ENCODE measurements at places on chromosomes 5 and 9.
A peak's percentile ranks its signal among the peaks of the same experiment; 100 is the strongest.

DNA sequence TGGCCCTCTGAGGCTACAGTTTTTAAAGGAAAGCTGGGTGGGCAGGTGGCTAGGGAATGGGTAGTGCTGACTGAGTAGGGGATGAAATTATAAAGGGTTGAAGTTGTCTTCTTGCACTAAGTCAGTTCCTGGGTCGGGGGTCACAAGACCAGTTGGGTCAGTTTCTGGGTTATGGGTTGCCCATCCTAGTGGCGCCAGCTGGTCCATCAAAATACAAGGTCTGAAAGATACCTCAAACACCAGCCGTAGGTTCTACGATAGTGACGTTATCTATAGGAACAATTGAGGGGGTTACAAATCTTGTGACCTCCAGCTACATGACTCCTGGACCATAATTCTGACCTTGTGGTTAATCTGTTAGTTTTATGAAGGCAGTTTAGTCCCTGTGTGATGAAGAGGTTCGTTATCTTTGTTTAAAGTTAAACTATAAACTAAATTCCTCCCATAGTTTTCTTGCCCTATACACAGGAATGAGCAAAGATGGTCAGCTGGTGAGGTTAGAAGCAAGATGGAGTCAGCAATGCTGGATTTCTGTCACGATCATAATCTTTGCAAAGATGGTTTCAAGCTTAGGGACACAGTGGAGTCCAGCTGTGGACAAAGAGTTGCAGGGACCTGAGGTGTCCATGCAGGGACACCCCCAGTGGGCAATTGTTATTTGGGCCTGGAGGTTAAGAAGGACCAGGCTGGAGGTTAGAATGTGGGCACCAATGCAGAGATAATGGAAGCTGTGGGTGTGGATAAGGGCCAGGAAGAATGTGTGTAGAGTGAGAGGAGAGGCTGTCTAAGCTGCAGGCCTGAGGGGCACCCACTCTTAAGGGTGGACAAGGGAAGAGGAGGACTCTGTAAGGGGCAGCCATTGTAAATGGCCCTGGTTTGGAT, 14.0 kb upstream of the CREBRF start:
- DNase-seq: no peak

- no peak for DNase-seq
Measured at GRCh38 chr5:113042491-113043243, 66.1 kb downstream of the DCP2 start.

- no peak for DNase-seq
Measured at GRCh38 chr9:122475717-122476116, 2.0 kb downstream of the OR1J1 start.

DNA sequence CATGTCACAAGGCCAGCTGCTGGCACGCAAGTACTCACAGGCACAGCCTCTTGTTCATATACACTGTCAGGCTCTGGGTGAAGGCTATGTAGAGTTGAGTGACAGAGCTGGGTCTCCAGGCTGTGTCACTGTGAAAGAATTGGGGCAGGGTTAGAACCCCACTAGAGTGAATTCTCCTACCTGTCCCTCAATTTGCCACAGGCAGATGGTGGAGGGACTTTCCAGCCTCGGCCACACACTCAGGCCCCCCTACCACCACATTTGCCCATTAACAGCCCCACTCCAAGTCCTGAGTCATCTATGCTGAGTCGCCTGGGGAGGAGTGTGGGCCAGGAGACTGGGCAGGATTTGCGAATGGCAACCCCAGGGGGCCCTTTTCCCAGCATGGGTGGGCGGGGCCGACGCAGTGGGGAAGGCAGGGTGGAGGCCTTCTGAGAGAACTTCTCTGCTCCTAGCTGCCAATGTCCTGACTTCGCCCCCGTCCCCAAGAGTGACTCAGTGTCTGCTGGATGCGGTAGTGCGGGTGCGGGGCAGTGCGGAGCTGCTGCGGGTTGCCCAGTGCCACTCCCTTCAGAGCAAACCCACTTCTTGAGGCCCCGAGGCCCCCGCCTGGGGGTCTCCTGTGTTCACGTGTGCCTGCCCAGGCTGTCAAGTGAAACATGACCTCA, 50.3 kb upstream of the PSD2 start:
- DNase-seq: no peak

DNA sequence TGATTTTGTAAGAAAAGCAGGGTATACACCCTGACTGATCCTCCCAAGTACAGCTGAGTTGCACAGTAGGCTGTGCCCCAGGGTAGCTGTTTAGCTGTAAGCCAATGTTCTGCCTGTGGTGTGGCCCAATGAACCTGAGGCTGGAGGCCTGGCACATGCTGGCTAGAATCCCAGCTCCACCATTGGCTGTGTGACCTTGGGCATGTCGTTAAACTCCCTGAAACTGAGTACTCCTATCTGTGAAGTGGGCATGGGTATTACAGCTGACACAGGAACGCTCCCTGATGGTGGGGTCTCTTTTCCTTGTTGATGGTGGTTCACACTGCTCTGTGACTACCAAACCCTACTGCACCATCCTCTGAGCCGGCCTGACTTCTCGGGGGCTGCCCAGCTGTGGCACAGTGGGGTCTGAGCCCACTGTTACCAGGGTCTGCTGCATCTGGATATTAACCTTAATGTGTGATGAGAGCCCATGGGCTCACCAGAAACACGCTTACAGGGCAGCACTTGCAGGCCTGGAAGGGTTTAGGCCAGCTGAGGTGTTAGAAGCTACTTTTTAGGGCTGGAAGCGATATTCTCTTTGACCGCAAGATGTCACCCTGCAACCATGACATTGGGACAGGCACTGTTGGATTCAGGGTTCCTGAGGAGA, 7.0 kb upstream of the GADD45G start:
- DNase-seq: peak; percentile 40

DNA sequence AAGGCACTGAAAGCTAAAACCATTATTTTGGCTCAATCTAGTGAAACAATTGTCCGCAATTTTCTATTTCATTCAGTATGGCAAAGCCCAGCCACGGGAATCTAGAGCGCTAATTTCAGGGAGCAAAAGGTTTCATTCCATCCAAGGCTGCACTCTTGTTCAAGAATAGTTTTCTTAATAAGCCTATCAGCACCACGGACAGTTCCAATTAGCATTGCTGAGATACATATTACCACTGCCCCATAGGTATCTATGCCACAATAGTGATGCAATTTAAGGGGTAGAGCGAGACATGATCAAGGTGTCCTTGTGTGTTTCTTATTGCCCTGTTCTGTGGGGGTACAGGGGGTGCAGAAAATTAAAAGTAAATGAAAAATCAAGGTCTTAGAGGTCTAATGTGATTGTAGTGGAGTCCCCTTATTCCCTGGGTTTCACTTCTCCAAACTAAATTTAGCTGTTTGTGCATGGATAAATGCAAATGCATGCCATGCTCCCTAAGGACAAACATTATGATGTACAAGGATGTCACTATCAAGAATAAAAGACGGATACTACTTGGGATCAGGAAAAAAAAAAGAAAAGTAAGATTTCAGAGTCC, 45.5 kb downstream of the SPOCK1 start:
- DNase-seq: no peak

DNA sequence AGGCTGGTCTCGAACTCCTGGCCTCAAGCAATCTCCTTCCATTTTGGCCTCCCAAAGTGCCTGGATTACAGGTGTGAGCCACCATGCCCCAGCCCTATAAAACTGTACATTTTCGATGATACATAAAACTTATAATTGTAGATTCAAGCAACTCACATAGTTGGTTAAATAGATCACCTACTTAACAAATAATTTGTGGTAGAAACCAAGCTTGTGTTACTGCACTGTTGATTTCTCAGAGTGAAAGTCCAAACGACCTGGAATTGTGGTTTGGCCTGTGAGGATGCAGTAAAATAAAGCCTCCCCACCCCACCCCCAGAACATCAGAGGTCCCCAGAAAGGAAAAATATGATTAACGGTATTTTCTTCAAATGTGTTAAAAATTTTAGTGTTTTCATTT, 92.7 kb downstream of the TRIO start:
- DNase-seq: no peak

DNA sequence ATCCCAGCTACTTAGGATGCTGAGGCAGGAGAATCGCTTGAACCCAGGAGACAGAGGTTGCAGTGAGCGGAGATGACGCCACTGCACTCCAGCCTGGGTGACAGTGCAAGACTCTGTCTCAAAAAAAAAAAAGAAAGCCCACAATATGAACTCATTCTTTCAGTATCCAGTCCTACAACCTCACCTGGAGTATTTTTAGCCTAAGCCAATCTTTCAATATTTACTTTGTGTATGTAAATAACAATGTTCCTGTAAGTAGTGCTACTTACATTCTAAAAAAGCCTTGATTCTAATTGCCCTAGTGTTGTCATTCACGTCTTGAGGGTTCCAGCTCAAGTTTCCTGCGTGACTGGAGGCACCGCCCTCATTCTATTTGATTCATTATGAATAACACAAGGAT, 62.0 kb downstream of the BHMT start:
- no peak for DNase-seq

GRCh38 chr9:132031467-132032237, 48.0 kb downstream of the MED27 start:
- no peak for DNase-seq

DNA sequence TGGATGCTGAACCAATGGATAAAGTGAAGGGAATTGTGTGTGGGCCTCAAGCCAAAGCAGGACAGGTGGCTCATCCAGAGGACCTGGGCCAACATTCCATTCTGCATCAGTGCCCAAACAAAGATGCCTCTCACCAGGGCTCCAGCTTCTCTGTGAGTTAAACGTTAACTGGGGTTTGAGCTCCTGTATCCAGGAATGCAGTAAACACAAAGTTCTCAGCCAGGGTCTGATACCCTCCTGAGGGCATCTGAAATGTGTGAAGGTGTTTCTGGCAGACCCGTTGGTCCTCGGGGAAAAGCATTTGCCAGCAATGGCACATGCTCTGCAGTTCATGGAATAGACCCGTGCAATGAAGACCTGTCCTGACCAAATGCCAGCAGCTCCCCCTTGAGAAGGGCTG, 33.9 kb upstream of the AOPEP start:
- DNase-seq: no peak

DNA sequence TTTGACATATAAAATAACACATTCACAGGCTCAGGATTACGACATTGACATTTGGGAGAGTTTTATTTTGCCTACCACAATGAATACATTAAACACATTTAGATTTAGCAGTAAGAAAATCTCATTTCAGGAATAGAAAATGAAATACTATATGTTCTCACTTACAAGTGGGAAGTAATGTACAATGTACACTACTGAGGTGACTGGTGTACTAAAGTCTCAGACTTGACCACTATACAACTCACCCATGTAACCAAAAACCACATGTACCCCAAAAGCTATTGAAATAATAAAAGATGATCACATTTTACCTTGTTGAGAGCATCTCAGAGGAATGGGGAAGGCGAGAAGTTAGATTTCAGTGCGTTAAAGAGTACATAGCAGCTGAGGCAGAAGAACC, 1202.4 kb upstream of the SEMA6A start:
- DNase-seq: no peak

DNA sequence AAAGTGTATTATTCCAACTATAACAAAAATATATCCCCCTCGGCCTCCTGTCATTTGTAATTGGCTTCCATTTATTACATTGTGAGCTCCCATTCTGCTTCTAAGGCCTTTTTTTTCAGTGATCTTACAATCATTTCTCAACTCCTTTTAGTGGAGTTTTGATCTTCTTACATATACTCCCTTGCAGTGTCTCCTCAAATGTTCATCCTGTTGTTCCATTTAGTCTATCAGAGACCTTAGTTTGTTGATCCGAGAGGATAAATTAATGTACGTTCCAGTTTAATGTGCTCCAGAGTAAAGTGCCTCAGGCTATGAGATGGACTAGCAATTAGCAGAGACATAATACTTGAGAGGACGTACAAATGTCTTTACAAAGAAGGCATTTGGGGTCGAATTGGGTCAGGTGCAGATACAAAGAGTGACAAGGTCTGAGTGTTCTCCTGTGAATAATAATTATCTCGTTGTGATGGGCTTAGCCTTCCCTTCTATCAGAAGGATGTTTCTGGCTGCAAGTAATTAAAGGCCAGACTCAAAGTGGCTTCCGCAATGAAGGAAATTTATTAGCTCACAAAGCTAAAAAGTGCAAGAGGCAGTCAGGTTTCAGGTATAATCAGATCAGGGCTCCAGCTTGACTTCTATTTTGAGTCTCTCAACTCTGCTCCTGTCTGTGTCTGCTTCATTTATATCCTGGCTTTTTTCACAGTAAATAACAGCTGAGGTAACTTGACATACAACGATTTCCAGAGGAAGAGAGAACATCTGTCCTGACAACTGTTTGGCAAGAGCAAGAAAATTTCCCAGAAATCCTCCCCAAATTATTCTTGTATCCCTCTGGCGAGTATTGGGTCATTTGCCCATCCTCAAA, 30.1 kb downstream of the ARRDC3 start:
- DNase-seq: no peak

GRCh38 chr5:38724301-38725030, 121.3 kb upstream of the OSMR start:
- DNase-seq: no peak

DNA sequence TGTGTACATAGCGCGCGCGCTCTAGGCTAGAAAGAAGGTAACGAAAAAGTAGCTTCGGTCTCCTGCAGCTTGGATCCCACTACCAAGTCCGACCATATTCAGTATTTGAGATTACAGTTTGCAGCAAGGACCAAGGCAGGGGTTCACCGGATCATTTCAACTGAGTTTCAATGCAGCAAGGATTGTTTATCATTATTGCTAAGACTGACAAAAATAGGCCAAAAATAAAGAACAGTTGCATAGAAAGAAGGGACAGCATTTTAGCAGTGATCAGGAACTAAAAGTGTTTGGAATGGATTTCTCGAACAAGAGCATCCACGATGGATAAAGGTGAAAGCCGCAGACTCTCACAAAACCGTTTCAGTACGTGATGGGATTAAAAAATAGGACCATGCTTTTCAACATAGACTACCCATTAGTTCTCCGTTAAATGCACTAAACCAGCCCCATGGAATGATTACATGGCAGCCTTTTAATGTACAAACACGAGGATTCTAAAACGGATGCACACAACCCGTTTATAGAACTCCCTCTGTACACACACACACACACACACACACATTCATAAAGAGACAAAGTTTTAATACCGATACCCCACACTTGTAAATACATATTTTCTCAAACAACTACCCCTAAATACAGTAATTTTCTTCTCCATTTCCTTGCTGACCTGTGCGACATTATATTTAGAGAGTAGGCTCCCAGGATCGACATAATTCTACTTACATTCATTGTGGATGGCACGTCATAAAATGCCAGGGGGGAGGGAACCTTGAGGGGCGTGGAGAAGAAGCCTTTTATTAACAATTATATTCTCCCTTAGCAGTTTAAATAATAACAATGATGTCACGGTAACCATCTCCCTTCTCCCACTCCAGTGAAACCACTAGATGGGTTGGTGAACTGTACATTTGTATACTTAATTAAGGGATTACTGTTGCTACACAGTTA, 197.1 kb downstream of the MEF2C start:
- no peak for DNase-seq

GRCh38 chr5:67999391-67999790, 216.2 kb upstream of the PIK3R1 start:
- DNase-seq: no peak

DNA sequence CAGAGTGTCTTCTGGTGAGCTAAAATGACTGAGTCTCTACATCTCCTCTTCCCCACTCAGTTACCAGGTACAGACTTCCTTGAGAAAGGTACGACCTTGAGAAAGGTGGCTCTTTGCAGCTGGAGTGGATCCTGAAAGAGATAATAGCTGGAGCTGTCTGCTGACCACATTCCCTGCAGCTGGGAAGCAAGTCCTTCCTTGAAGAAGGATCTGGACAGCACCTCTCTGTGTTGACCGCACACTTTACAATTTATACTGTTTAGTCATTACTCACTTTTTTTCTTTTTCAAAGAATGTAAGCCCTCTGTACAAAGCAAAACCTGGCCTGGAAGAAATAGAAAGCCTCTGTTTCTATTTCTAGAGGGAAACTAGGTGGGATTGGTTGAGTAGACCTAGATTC, 148.8 kb downstream of the MACIR start:
- DNase-seq: no peak
